ENCODE measurements at places on chromosomes 11 and 22.

- no peak for DNase-seq
Measured at GRCh38 chr11:6656936-6657335, 1.3 kb upstream of the DCHS1 start.

DNA sequence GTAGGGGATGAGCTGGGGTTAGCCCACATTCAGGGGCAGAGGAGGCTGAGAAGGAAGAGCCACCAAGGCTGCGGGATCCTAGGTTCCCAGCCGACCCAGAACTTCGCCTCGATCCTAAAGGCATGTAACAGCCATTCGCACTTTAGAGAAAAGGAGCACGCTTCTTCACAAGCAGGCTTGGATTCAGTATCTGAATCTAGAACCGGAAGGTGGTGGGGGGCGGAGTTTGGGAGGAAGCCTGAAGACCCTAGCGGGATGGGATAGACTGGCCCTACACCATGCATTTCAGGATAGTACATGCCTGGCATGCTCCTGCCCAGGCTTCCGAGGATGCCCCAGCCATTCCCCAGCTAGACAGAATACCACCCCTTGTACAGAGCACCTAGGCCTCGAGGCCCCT is 4.4 kb downstream of the SCARF2 start:
- DNase-seq, result no peak

GRCh38 chr22:17897858-17898257 is 123.6 kb upstream of the BID start:
- DNase-seq, result no peak

DNA sequence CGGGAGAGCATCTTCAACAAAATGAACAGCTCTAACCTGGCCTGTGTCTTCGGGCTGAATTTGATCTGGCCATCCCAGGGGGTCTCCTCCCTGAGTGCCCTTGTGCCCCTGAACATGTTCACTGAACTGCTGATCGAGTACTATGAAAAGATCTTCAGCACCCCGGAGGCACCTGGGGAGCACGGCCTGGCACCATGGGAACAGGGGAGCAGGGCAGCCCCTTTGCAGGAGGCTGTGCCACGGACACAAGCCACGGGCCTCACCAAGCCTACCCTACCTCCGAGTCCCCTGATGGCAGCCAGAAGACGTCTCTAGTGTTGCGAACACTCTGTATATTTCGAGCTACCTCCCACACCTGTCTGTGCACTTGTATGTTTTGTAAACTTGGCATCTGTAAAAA is 109.9 kb downstream of the ARHGAP8 start:
- no peak for DNase-seq
